Lung microvascular endothelial cell (primary cell): ENCODE measurements at places on chromosomes 6 and 20. TPM values are rescaled to one million over a fixed set of nuclear protein-coding genes. Genes with fewer than 3 reads are reported as not detected.

GRCh38 chr6:166411271-166411670 is 28.5 kb upstream of the MPC1 start:
- DNase-seq = no peak

Gene SNPH
- total RNA-seq = 1.8 and 2.6 TPM in 2 replicates

DNA sequence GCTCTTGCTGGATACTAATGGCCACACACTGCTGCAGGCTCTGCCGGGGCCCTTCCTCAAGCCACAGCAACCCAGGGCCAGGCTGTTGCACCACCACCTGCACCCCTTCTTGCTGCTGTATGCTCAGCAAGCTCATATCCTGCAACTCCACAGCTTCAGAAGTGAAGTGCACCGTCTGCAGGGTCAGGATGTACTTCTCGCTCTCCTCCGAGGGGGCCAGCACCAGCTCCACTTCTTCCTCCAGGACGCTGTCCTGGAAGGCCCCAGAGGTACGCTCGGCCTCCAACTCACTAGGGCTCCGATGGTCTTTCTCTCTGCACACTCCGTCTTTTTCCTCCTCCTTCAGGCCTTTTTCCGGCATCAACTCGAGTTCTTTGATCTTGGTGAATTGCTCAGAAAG is 1.2 kb downstream of the CTCFL start:
- no peak for DNase-seq

DNA sequence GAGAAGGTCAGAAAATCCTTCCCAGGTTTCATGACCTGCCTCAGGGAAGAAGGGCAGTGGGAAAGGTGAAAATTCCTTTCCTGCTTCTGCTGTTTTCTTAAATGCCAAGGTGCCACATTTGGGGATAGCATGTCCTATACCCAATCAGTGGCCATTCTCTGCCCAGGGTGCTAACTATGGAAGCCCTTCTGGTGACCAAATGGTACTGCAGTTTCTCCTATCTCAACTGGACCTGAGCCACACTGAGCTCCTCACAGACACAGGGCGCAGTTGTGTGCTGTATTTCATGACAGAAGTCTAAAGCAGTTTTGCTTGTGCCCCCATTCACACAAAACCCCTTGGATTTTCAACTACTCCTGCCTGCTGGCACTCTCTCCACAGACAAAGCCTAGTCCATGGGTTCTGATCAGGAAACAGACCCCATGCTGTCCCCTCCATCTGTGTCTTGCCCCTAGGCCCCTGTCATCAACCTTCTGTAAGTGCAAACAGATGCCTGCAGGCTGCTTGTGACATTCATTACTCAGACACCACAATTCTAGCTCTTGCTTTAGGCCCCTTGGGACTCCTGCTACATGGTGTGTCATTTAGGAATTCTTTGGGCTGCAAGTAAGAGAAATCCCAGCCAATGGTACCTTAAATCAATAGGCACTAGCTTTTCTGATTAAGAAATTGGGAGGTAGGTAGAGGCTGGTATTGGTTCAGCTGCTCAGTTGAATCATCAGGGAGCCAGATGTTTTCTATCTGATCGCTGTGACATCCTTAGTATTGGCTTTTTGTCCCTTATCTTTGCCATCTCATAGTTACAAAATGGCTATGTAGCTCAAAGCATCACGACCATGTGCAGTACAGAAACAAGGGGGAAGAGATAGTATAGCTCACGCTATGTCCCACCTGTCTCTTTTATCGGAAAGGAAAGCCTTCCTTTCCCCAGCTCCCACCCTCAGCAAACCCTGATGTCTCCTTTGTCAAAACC is 147.8 kb downstream of the CD83 start:
- DNase-seq = no peak

GRCh38 chr6:158793432-158793831 is 25.7 kb downstream of the EZR start:
- DNase-seq = peak; percentile 57

- peak; percentile 76 for DNase-seq
Measured at GRCh38 chr6:28907394-28907793, 16.4 kb downstream of the TRIM27 start.
